Vagina (tissue), 2 donors: ENCODE measurements at places on chromosomes 2 and 18. TPM values are rescaled to one million over a fixed set of nuclear protein-coding genes. Genes with fewer than 3 reads are reported as not detected.

Gene SLC11A1
- 36.6 TPM for total RNA-seq

Gene TMEM37
- total RNA-seq = 3.2 TPM

Gene FRZB
- total RNA-seq = 3.9 TPM

Gene CYRIA
- 12.5 TPM for total RNA-seq

Gene TEKT4
- not detected for total RNA-seq

Gene COL5A2
- total RNA-seq = 33.1 TPM

- no peak for DNase-seq
Observed at GRCh38 chr2:101032084-101032776, 30.1 kb downstream of the RPL31 start.

DNA sequence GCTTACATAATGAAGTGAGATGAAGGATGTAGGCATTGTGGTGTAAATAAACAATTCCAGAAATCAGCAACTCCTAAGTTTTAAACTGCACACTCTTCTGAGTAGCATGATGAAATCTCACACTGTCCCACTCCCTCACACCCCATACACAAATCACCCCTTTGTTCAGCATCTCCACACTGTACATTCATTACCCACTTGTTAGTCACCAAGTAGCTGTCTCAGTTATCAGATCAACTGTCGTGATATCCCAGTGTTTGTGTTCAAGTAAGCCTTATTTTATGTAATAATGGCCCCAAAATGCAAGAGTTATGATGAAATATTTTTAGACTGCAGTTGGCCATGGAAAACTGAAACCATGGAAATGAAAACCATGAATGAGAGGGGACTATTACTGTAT lies 135.7 kb downstream of the GRB14 start:
- no peak for DNase-seq

DNA sequence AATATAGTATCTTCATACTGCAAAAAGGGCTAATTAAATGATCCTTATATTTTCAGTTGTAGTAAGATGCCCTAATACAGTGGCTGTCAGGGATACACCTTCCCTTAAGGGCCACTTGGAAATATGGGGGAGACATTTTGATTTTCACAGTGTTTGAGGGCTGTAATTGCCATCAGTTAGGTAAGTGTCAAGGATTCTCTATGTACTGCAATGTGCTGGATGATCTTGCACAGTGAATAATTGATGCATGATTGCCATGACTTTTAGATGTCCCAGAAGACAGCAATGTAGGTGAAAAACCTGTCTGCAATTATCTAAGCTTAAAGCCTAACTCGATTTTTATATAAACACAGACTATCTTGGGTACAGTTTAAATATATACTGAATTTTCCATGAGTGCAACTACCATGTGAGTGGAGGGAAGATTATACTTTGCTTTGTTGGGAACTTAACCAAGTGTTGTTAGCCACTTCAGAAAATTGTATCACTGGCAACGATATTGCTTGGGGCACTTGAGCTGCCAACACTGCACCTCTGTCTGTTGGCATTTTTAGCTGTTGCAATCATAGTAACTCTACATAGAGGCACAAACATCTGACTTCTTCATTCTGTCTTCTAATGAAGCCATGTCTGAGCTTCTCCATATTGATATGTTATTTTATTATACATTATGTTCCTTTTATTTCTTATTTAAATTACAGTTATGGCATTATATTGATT lies 45.2 kb downstream of the MAIP1 start:
- no peak for DNase-seq

GRCh38 chr2:211957799-211958198 lies 580.8 kb downstream of the ERBB4 start:
- DNase-seq = no peak

DNA sequence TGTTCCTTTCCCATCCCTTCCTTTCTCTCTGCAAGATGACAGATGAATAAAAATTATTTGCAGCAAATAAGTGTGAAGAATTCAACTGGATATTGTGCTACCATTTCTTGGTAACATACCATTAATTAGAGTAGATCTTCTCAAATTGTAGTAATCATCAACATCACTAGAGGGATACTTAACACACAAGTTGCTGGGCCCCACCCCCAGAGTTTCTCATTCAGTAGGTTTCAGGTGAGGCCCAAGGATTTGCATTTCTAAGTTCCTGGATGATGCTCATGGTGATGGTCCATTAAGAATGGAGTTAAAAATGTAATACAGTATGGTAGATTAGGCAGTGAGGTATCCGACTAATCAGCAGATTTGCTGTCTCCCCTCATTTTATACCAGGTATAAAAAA lies 594.0 kb downstream of the ERBB4 start:
- DNase-seq = no peak

DNA sequence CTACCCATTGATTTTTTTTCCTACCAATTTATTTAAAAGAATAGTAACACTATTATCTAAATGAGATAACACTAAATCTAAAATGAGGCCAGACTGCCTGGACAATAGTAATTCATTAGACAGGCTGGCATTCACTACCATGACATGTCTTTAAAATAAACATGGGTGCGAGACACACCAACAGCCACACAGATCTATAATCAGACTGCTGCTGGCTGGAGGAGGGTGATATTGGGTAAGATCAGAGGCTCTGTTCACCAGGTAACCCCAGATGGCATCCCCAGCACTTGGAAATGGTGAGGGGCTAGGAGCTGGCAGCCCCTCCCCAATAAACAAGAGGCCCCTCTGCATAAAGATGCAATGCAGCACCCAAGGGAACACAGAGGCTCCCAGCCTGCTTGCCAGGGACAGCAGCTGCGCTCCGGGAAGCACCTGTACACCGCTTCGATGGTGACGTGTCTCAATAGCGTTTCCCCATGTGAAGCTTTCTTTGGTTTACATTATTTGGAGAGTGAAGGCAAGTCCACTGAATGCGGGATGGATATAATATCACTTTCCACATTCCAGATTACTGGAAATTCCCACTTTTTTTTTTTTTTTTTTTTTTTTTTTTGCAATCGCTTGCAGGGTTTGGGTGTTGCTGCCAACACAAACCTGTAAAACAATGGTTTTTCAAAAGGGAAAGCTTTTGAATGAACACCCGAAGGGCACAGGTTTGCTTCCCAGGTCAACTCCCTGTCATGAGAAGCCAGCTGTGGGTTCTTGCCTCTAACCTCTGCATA lies 159.0 kb downstream of the ZNF516 start:
- DNase-seq = peak; percentile 54
